Activated T-cell treated with anti-CD3 and anti-CD28 coated beads, Interleukin-2, amount 50 U/mL, for 72 hours (primary cell): ENCODE measurements at places on chromosomes 2 and 18. TPM values are rescaled to one million over a fixed set of nuclear protein-coding genes. Genes with fewer than 3 reads are reported as not detected.

The IL1R1 gene
- total RNA-seq: 14.3 TPM

The FER1L5 gene
- total RNA-seq: not detected

GRCh38 chr2:179021258-179021657 is 28.7 kb downstream of the CCDC141 start:
- H3K4me3 ChIP-seq: no peak overlapping the region
- peaks cover 4% of the 10 kb centered on the region for H3K36me3 ChIP-seq
- DNase-seq: no peak
- peaks cover 28% of the 10 kb centered on the region for H3K4me1 ChIP-seq
- no peak overlapping the region for H3K27ac ChIP-seq

GRCh38 chr2:238489431-238489830 is 62.7 kb downstream of the ASB1 start:
- no peak overlapping the region for H3K4me3 ChIP-seq
- H3K4me1 ChIP-seq: peaks cover 17% of the 10 kb centered on the region
- H3K27me3 ChIP-seq: no peaks in the 10 kb centered on the region
- no peak overlapping the region for H3K27ac ChIP-seq

DNA sequence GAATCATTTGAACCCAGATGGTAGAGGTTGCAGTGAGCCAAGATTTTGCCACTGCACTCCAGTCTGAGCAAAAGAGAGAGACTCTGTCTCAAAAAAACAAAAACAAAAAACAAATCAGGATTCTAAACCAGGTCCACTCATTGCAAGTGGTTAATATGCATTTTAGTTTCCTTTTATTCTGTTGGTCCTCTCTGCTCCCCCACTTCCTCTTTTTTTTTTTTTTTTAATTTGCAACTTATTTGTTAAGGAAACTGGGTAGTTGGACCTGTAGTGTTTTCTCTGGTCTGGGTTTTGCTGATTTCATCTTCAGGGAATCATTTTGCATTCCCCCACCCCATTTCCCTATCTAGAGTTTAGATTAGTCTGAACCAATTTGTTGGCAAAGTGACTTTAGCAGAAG is 14.0 kb downstream of the FER1L5 start:
- H3K4me3 ChIP-seq: no peak overlapping the region
- no peak for DNase-seq
- no peak overlapping the region for H3K27ac ChIP-seq
- no peaks in the 10 kb centered on the region for H3K27me3 ChIP-seq

DNA sequence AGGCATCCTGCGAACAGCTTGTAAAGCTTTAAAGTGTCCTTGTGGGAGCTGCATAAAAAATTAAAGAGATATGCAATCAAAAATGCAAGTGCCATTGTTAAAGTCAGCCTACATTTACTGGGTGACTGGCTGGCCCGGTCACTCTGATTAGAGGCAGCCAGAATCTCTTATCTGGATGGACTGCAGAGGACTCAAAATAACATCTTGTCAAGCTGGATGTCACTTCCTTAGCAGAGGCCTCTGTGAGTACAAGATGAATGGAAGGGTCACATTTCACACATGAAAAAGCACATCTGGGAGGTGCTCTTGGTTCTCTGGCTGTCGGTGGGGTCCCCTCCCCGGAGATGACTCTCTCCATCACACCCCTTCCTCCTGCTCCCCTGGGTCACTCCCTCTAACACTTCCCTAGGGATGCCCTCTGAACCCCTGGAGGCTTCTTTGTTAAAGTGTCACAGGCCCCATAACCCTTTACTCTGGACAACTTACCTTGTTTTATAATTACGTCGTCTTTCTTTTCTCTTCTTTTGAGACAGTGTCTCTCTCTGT is 122.1 kb downstream of the SH3BP4 start:
- H3K27me3 ChIP-seq: peaks cover 18% of the 10 kb centered on the region
- DNase-seq: no peak
- H3K36me3 ChIP-seq: no peaks in the 10 kb centered on the region
- H3K4me1 ChIP-seq: no peaks in the 10 kb centered on the region
- no peak overlapping the region for H3K4me3 ChIP-seq

DNA sequence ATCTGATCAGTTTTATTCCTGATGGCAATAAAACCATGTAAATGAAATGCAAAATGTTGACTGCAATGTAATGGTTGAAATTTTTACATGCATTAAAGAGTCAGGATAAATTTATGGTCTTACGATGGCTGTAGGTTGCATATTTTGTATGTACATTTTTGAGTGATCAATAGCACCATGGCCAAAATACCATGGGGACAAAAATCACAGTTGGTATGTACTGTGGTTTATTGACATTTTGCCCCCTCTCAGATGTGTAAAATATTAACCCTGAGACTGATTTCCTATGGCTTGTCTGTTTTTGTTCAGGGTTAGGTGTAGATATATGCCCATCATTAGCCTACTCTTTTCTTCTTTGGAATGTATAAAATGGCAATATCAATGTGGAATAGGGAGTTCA is 138.1 kb downstream of the PARD3B start:
- no peaks in the 10 kb centered on the region for H3K4me1 ChIP-seq
- no peak overlapping the region for H3K27ac ChIP-seq
- no peaks in the 10 kb centered on the region for H3K27me3 ChIP-seq
- H3K4me3 ChIP-seq: no peak overlapping the region
- DNase-seq: no peak

GRCh38 chr2:36173760-36174404 is 181.7 kb upstream of the CRIM1 start:
- no peaks in the 10 kb centered on the region for H3K36me3 ChIP-seq
- H3K27me3 ChIP-seq: peaks cover 5% of the 10 kb centered on the region
- H3K4me1 ChIP-seq: no peaks in the 10 kb centered on the region
- H3K4me3 ChIP-seq: no peak overlapping the region
- H3K27ac ChIP-seq: no peak overlapping the region

- no peak overlapping the region for H3K4me3 ChIP-seq
- no peaks in the 10 kb centered on the region for H3K27me3 ChIP-seq
- peaks cover 32% of the 10 kb centered on the region for H3K36me3 ChIP-seq
- DNase-seq: no peak
Measured at GRCh38 chr2:197121756-197122385, 188.7 kb downstream of the ANKRD44 start.

GRCh38 chr2:127968610-127969339 is 59.1 kb downstream of the SAP130 start:
- no peak for DNase-seq
- H3K27ac ChIP-seq: no peak overlapping the region
- H3K36me3 ChIP-seq: peaks cover 17% of the 10 kb centered on the region
- H3K4me1 ChIP-seq: no peaks in the 10 kb centered on the region
- no peak overlapping the region for H3K4me3 ChIP-seq

- H3K4me3 ChIP-seq: no peak overlapping the region
- no peak overlapping the region for H3K27ac ChIP-seq
- H3K36me3 ChIP-seq: no peaks in the 10 kb centered on the region
- H3K4me1 ChIP-seq: no peaks in the 10 kb centered on the region
Measured at GRCh38 chr2:157194097-157194688, 63.3 kb upstream of the GALNT5 start.

GRCh38 chr18:36780748-36781147 is 48.1 kb downstream of the TPGS2 start:
- no peaks in the 10 kb centered on the region for H3K4me1 ChIP-seq
- H3K4me3 ChIP-seq: no peak overlapping the region
- no peaks in the 10 kb centered on the region for H3K36me3 ChIP-seq
- no peaks in the 10 kb centered on the region for H3K27me3 ChIP-seq
- DNase-seq: no peak

GRCh38 chr2:120231974-120232635 is 8.9 kb upstream of the TMEM185B start:
- peak overlapping the region; percentile 98 for H3K27ac ChIP-seq
- peak overlapping the region; percentile 92 for H3K4me3 ChIP-seq

GRCh38 chr2:198137733-198138132 is 333.3 kb downstream of the PLCL1 start:
- H3K4me3 ChIP-seq: no peak overlapping the region
- no peaks in the 10 kb centered on the region for H3K4me1 ChIP-seq
- DNase-seq: no peak
- H3K27me3 ChIP-seq: no peaks in the 10 kb centered on the region
- no peak overlapping the region for H3K27ac ChIP-seq
- no peaks in the 10 kb centered on the region for H3K36me3 ChIP-seq

GRCh38 chr2:157784169-157784822 is 91.8 kb downstream of the ACVR1 start:
- H3K36me3 ChIP-seq: peaks cover 11% of the 10 kb centered on the region
- no peaks in the 10 kb centered on the region for H3K27me3 ChIP-seq
- peak overlapping the region; percentile 39 for H3K27ac ChIP-seq
- H3K4me1 ChIP-seq: peaks cover 65% of the 10 kb centered on the region
- no peak for DNase-seq
